ENCODE measurements at places on chromosomes 7 and 10.

- peak; percentile 54 for DNase-seq
Observed at GRCh38 chr7:138903186-138903820, 77.9 kb downstream of the KIAA1549 start.

- no peak for DNase-seq
Observed at GRCh38 chr7:45053401-45053800, 35.4 kb downstream of the NACAD start.

GRCh38 chr10:3398825-3399646 is 226.5 kb upstream of the PITRM1 start:
- DNase-seq, result no peak

DNA sequence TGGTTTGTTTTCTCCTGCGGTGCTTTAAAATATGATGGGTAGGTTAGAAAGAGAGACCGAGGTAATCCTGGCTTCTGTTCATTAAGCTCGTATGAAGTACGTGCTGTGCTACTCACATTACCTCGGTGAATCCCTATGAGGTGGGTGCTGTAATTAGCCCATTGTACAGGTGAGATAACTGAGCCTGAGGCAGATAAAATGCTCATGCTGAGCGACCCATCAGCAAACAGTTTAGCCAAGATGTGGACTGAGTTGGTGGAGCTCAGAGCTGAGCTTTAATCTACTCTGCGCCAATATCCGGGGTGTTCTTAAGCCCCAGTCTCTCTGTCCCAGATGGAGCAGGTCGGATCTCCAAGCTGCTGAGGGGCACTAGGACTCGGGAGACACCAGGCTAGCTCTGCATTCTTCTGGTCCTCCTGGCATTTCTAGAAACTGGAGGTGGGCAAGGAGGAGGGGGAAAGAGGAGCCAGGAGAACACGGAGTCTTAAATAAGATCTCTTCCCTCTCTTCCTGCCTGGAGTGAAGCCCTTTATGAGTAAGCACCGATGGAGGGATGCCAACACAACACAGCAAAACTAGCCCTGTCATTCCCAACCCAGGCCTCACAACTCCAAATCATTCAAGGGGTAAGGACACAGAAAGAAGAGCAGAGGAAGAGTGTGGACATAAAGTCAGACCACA is 458.5 kb downstream of the KCNMA1 start:
- DNase-seq, result no peak

DNA sequence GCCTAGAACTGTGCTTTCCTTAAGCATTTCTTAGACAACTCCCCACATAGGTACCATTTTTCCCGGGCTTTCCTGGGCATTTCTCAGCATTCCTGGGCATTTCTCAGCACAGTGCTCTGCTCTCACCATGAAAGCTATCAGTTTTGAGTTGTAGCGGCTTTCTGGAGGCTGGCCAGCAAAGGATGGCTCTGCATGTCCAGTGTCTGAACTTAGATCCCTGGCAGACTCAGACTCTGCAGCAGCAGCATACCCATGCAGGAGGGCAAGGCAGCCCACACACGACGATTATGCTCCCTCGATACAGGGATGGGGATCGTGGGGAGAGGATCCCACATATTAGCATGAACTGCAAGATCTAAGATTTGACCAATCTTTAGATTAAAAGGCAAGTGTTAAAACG is 248.9 kb upstream of the MKI67 start:
- no peak for DNase-seq

- DNase-seq, result peak; percentile 63
Observed at GRCh38 chr10:102394801-102395399, 605 bp upstream of the NFKB2 start.

DNA sequence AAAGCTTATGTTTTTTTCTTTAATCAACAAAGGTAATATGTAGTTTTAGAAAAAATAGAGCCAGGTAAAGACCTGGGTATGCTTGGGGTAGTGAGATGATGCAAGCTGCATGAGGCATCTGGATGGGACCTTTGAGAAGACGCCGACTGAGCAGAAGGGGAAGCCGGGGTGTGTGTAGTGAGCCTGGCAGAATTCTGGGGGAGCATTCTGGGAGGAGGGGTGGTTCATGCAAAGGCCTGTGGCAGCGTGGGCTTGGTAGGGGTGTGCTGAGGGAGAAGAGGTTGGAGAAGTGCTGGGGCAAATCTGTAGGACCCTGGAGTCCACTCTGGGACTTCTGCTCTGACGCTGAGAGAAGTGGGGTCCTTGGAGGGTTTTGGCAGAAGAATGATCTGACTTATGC is 33.9 kb upstream of the SHH start:
- no peak for DNase-seq

DNA sequence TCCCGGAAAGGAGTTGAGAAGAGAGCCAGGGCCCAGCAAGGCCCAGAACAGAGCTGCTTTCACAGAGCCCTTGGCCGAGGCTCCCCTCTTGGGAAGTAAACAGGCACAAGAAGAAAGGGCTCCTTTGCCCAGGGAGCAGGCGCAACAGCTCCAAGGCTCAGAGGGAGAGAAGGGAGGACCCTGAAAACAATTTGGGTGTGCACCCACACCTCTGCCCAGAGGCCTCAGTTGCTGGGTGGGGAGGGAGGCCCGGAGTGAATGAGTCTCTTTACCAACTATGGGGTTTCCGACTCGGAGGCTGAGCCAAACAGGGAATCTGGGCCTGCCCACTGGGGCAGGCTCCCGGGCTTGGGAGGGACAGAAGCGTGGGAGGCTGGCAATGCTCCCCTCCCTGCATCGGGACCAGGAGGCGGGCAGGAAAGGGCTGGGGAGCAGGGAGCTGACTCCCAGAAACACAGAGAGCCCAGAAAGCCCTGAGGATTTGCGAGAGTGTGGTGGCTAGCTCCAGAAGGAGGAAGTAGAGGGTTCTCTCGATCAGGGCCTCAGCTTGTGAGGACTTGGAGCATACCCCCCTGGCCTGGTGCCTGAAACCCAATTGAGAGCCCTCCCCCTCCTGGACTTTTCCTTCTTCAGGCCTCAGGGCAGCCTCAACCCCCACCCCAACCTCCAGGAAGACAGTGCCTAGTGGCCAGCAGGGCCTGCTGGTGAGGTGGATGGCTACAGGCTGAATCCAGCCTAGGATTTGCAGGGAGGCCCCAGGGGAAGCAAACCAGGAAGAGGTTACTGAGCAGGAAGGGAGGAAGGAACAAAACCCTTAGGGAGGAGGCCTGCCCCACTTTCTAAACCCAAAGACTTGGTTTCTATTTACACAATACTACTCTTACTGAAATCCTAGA is 6.2 kb downstream of the C10orf105 start:
- no peak for DNase-seq

DNA sequence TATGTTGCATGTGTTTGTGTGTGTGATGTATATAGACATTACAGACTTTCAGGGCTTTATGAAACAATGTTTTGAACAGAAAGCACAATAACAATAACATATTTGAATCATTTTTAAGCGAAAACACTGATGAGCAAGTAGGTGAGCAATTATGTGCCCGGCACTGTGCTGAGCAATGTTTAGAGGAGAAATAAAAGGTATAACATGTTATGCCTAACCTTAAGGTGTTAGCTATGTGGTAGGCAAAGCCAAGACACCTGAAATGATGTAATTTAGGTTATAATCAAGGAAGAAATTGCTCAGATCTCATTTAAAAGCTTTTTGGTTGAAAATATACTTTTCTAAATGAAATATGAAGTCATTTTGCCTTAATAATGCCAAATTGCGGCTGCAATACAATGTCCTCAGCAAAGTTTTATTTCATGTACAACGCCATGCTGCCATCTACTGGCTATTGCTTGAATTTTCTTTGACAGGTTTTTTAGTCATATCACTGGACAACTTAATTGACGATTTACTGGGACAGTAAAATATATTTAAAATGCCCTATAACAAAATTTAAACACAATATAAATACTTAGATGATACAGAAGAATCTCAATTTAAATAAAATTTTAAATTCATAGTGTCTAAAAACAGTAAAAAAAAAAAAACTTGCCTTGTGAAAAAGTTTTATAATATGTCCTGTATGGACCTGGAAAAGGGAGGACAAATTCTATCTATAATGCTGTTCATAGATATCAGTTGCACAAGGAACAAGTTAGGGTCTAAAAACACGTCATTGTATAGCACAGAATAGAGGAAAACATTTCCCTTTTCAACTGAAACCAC is 131.1 kb upstream of the CDK1 start:
- DNase-seq, result no peak
